Type B pancreatic cell (in vitro differentiated cells): ENCODE measurements at places on chromosomes 16 and 17.
A peak's percentile ranks its signal among the peaks of the same experiment; 100 is the strongest.

DNA sequence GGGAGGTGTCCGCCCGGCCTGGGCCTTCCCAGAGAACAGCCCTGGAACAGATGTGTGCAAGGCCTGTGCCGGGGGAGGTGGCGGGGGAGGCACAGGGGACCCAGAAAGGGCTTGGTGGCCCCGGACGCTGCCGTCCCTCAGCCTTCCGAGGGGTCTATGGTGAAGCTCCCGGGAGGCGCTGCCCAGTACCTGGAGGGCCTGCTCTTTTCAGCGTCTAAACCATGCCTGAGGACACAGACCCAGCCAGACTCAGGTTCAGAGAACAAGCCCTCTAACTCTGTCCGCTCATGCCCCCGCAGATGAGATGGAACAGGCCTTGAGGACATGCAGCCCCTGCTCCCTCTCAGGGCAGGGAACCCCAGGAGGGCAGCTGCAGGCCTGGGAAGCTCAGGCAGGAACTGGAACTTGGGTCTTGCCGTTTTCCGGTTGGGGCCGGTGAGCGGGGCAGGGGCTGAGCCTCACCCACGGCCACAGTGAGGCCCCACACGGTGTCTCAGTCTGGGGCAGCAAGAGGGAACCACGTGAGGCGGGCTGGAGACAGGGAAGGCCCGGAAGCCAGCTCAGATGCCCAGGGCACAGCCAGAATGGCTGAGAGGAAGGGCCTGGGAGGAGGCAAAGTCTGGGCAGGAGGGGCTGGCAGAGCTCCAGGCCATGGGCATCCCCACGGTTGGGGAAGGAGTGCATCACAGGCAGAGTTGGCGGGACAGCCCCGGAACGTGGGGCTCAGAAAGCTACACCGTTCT, 12.5 kb downstream of the SLC16A3 start:
- DNase-seq, result no peak

GRCh38 chr17:66964930-66965800, 658 bp downstream of the CACNG4 start:
- no peak for DNase-seq

DNA sequence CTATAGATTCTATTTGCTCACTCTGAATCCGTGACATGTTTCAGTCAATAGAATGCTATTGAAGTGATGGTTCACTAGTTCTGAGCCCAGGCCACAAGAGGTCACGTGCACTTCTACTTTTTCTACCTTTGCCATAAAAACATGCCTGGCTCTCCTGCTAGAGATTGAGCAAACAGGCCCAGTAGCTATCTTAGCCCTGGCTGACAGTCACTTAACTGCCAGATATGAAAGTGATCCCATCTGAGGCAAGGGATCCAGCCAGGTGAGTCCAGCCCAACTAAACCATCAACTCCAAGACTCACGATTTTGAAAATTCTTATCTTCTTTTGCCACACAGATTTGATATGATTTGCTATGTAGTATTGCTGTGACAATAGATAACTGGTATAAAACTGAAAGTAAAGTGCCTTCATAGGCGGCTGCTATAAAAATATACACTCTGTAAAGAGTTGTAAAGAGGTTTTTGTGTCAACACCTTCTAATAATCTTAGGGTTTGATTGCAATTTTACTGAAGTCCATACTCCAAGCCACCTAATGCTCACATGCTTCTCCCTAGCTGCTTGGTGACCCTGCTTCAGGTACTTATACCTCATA, 937.7 kb upstream of the SOX9 start:
- no peak for DNase-seq

GRCh38 chr17:81418710-81419318, 23.6 kb downstream of the BAHCC1 start:
- no peak for DNase-seq

DNA sequence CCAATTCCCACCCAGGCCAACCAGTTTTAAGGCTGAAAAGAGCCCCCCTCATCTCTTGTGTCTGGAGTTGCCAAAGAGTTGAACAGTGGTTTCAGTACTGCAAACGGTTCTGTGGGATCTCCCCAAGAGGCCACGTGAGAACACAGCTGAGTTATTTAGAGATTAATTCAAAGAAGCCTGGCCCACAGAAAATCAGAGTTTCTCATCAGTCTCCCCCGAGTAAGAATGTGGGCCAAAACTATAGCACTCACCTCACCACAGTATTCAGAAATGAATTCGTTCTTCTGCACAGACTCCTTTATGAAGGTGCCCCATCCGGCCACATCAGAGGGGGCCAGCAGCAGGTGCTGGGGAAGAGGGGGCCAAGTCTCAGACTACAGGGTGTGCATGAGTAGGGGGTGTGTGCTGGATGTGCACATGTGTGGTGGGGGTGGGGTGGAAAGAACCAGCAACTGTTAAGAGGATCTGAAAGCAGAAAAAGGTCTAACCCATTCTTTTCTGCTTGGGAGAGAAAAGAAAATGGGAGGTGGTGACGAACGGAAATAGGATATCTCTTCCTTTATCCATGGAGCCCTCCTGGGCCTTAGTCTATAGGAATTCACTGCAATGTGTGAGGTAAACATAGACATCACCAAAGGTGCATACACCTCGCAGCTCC, 22.6 kb downstream of the CNTNAP1 start:
- DNase-seq, result no peak

- DNase-seq, result no peak
Observed at GRCh38 chr17:8056232-8056975, 17.5 kb downstream of the ALOX15B start.

DNA sequence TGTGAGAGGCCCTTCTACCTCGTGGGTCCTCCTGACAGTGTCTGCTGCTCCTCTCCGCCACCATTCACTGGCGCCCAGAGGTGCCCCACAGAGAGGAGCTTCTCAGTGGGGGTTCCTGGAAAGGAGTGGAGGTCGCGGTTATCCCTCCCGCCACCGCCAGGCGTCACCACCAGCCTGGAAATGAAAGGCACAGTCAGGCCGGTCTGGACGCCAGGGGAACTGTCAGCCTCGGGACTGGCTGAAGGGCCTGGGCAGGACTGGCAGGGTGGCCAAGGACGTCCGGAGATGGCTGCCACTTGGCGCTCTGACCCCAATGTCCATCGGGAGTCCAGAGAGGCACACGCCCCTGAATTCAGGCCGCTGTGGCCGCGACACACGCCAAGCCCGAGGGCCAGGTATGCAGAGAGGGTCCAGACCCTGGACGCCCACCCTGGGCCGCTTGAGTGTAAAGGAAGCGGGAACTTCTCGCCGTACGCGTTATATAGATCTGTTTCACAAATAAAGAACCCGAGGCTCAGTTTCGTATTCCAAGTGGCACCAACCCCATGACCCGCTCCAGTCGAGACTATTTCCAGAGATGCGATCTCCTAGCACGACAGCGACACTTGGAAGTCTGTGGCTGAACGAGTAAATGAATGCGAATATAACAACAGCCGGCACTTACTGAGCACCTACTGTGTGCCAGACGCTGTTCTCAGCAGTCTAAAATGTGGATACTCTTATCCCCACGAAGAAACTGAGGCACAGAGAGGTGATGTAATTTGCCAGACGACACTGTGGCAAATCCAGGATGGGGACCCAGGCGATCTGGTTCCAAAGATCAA, 7.6 kb upstream of the NXPH3 start:
- peak; percentile 92 for DNase-seq

DNA sequence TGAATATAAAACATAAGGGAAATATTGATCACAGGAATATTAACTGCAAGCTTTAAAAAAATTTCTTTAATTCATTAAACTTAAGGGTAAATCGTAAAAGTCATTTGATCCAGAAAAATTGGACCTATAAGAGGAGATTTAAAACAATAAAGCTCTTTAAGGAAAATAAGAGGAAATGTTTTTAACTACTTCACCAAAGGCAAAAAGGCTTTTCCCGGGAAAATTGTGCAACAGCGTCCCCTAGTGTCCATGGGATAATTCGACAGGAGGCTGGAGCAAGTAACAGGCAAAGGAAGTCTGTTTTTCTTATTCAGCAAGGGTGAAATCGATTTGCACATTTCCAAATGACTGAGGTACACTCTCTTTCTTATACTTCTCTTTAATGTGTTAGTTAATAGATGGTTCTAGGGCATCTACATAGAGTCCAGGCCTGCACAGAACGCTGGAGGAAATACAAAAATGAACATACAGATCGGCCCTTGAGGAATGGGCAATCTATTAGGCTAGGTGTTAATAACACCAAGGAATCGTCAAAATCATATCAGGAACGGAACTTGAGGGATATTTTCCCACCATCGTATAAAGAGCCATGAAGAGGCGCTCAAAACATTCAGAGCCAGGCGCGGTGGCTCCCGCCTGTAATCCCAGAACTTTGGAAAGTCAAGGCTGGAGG, 61.4 kb downstream of the ZNF18 start:
- no peak for DNase-seq

DNA sequence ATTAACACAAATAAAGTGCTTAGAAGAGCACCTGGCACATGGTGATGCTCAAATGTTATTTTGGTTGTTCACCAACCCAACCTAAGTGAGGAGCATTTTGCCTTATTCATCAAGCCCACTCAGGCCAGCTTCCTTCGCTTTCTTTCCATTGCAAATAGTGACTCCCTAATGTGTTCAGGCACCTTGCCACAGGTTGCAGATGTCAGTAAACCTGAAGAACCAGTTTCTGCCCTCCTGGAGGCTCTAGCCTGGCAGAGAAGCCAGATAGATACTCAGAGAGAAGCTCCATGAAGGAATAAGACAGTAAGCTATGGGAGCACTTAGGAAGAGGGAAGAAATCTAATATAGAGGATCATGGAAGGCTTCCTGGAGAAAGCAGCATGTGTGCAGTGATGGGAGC, 23.9 kb downstream of the GPR139 start:
- DNase-seq, result no peak

DNA sequence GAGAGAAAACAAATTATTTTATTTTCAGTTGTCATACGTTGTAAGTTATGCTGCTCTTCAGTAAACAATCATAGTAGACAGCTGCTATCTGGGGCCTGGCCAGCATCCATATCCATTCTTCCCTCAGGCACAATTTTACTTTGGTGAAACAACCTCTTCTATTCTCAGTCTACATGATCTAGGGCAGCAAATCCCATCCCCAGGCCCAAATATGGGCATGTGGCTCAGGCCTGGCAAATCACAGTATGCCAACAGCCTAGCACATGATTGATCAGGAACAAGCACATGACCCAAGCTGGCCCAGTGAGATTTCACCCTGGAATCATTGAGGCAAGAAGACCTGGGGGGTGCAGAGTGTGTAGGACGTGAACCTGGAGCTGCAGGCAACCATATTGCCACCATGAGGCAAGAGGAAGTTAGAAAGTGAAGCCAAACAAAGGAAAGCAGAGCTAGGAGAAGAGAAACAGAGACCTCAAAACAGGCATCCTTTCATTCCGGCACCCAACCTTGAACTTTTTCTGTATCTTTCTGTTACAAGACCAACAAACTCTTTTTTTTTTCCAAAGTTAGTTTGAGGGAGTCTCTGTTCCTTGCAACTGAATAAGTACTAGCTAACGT, 10.3 kb upstream of the ABCC12 start:
- no peak for DNase-seq

- no peak for DNase-seq
Observed at GRCh38 chr17:556431-556995, 158.1 kb downstream of the VPS53 start.

- DNase-seq, result no peak
Observed at GRCh38 chr16:4647644-4647980, 23.0 kb downstream of the MGRN1 start.

DNA sequence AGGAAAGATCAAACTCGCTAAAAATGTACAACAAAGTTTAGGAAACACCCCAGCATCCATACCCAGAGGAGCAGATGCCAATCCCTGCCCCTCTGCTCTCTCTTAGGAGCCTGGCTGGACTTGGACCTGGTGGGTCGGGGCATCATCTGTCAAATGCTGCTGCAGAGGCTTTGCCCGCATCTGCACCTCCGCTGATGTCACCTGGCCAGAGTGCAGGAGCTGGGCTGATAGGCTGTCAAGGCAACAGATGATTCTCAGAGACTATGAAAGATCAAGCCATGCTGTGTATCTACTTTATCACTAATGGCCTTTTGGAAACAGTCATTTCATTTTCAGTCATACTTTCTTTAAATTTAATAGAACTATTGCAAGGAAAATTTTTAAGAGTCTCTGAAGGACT, 15.9 kb upstream of the LCMT1 start:
- no peak for DNase-seq

GRCh38 chr17:70314096-70314495, 144.8 kb downstream of the KCNJ2 start:
- DNase-seq, result no peak

GRCh38 chr16:50741225-50741780, 583 bp upstream of the CYLD start:
- no peak for DNase-seq

- peak; percentile 96 for DNase-seq
Observed at GRCh38 chr16:1408171-1408837, 6.2 kb downstream of the UNKL start.

DNA sequence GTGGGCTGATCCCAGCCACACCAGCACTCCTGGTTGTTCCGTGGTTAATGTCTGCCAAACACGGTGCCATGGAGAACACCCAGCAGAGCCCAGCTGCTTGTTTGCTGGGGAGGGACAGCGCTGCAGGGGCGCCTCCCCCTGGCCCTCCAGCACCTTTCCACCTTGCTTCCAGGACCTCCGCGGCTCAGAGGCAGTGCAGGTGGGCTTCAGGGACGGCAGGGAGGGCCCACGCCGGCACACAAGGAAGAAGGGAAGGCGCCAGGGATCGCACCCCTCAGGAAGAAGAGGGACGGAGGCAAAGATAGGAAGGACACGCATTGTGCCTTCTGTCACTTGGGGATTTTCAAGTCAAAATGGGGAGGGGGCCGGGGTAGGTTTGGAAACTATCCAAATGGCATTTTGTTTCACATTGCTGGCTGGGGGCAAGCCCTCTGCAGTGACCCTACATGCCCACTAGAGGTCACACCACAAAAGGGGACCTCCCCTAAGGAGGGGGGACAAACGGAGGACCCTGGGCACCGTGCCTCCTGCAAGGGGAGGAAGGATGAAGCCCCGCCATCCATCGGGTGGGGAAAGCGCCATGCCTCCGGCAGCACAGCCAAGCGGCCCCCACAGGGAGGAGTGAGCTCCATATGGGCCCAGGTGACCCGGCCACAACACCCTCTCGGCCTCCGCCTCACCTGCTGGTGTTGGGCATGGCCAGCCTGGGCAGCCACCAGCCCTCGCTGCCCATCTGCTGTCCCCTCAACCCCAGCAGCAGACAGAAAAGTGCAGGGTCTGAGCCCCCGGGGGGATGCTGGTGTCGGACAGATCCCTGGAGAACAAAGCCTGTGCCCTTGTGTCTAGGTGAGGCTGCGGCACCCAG, 7.5 kb upstream of the C16orf95 start:
- DNase-seq, result no peak

DNA sequence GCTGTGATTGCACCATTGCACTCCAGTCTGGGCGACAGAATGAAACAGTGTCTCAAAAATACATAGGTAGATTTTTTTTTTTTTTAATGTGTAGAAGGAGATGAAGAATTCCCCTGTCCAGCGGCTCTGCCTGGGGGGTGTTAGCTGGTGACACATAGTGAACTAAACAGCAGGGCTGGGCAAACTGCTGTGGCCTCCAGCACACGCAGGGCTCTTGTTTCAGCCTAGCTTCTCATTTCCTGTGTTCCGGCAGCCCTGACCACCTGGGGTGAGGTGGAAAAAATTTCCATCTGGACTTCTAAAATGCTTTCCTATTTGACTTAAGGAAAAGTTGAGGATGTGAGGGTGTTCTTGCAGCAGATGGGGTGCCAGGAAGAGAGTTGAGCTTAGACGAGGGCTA, 33.3 kb upstream of the RGS9 start:
- no peak for DNase-seq

GRCh38 chr16:54591816-54592246, 305.2 kb upstream of the IRX3 start:
- DNase-seq, result no peak

GRCh38 chr17:2795441-2796163, 636 bp upstream of the RAP1GAP2 start:
- no peak for DNase-seq
